ENCODE measurements at places on chromosomes 11 and 22.

- no peak for DNase-seq
These were observed 33.2 kb upstream of the CCDC89 start for GRCh38 chr11:85718991-85719807.

DNA sequence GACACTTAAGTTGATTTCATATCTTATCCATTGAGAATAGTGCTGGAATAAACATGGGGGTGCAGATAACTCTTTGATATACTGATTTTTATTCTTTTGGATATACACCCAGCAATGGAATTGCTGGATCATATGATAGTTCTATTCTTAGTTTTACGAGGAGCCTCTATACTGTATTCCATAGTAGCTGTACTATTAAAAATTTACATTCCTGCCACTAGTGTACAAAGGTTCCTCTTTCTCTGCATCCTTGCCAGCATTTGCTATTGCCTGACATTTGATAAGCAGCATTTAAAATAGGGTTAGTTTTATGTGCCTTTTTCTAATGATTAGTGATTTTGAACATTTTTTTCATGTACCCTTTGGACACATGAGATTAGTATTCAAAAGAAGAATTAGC is 554.2 kb downstream of the JRKL start:
- no peak for DNase-seq

DNA sequence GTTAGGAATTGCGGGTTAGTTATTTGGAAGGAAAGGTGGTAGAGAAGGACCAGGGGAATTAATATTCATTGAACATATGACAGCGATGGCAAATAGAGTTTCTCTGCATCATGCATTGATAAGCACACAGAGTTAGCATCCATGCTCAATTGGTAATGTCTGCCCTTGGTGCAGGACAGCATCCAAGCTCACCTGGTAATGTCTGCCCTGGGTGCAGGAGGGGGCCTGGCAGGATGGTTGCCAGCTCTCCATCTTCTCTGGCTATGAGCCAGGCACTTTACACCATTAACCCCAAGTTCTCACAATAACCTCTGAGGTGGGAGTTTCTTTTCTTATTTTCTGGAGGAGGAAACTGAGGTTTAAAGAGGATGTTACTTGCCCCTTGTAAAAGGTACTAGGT is 50.4 kb upstream of the RBFOX2 start:
- DNase-seq = no peak

GRCh38 chr11:27451244-27451965 is 21.2 kb downstream of the LGR4 start:
- DNase-seq = no peak

GRCh38 chr11:131829725-131830124 is 459.3 kb downstream of the NTM start:
- DNase-seq = no peak

DNA sequence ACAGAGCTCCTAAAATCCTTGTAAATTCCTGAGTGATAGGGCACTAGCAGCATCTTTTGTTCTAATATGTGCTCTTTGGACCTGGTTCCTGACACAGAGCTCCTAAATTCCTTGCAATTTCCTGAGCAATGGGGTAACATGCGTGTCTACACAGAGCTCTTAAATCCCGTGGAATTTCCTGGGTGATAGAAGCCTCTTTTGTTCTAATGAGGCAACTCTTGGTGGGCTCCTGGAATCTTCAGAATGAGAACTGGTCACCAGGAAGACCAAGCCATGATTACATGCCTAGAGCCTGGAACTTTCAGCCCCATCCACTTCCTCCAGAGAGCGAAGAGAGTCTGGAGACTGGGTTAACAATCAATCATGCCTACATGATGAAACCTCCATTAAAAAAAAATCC is 19.0 kb downstream of the RSF1 start:
- no peak for DNase-seq

DNA sequence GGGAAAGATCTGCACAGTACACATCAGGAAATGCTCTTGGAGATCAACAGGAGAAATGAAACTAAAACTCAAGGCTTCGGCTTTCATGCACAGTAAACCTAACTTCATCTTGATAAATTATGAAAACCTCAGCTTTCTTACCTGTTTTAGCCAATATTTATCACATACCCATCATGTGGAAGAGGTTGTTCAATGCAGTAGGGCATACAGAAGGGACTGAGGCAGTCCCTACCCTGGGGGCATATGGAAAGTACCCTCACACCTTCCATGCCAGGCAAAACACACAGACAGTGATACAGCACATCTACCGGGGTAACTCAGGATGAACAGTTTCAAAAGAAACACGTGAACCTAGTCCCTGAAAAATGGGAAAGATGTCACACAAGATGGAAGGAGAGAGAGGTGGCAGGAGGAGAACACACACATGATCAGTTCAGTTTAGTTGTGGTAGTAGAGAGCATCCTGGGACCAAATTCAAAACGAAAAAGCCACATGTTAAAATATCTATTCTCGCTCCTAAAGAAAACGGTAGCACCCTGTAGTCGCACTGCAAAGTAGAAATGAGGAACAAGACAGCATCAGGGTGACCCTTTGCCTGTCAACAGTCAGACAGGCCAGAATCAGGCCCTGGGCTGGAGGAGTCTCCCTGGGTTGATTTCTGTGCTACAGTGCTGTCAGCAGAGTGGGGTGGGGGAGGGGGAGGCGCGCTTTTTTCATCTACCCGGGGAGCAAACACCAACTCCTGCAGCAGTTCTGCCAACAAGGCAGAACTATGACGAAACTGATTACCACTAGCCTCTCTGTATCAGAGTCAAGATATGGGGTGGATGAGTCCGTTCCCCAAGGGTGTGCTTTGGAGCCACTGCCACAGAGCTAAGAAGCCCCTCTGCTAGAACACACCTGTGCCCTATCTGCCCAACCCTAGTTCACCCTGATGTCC is 1.3 kb downstream of the HIRA start:
- no peak for DNase-seq

DNA sequence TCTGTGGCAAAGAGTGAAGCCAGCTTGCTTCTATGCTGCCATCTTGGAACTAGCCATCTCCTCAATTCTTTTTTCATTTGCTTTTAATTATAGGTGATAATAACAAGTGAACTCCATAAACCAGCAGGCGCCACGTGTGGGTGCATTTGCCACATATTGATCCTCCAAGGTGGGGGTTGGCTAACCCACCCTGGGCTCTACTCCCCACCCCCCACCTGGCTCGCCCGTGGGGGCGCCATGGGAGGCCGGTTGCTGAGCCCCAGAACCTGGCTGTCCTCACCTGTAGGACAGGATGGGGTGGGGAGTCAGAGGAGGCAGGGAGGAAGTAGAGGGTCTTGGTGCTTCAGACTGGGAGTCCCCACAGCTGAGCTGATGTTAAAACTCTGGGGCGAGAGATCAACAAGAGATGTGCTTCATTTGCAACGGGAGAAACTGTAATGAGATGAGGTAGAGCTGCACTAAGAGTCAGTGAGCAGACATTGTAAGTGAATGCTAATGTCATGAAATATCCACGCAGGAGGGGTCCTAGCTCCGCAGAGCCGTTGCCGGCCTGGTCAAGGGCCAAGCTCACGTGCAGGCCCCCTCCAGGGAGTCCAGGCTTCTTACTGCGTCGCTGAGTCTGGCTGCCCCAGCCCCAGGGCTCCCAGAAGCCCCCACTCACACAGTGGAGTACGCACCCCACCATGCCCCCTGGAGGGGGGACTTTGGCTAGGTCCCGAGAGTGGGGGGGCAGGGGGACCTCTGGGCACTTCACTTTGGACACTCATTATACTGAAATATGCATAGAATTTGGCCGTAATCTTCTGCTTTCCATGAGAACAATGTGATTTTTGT is 59.4 kb downstream of the BRD1 start:
- DNase-seq = no peak
